Suppressor macrophage (primary cell): ENCODE measurements at places on chromosomes 1 and 21.

- DNase-seq, result no peak
These were observed 45.9 kb downstream of the MORN1 start for GRCh38 chr1:2345297-2346075.

GRCh38 chr1:200258447-200259375, 151.1 kb downstream of the ZNF281 start:
- peak; percentile 58 for DNase-seq

DNA sequence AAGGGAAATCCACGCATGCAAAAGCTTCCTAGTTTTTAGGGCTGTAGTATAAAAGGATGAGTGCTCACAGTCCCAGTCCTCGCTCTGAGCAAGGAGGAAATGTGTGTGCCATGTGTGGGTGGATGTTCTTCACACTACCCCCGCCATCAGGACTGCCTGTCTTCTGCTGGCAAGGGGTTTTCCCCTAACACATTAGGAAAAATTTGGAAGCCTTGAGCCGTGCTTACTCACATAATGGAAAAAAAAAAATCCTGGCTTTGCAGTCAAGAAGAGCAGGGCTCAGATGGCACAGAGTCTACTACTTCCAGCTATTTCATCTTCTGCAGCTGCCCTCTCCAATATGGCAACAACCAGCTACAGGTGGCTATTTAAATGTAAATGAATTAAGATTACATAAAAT, 363.1 kb downstream of the PLPP3 start:
- peak; percentile 76 for DNase-seq

GRCh38 chr1:194309269-194309668, 1122.9 kb upstream of the B3GALT2 start:
- no peak for DNase-seq

DNA sequence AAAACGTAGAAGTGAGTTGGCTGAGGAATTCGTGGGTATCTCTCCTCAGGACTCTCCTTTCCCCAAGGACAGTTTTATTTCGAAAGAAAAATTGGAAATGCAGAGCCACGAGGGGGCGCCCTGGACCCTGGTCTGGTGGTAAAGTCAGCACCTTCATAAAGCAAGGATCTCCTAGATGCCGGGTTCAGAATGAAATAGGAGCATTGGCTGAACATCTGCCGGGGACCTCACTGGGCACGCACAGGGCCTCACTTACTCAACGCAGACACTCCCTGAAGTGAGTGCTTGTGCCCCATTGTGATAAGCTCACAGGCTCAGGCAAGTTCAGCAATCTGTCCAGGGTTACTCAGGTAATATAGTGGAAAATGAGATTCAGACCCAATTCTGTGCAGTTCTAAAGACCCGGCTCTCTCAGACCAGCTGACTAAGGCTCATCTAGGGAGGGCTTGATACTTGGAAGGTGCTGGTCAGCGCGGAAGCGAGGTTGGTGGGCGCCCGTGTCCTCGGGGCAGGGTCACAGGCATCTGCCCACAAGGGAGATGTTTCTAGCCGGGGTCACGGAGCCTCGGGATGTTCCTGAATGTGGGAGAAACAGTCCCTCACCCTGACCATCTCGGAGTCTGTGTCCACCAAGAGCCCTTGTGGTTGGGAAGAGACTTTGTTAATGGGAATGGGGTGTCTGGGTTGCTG, 55.7 kb upstream of the ETV3 start:
- DNase-seq, result peak; percentile 79

DNA sequence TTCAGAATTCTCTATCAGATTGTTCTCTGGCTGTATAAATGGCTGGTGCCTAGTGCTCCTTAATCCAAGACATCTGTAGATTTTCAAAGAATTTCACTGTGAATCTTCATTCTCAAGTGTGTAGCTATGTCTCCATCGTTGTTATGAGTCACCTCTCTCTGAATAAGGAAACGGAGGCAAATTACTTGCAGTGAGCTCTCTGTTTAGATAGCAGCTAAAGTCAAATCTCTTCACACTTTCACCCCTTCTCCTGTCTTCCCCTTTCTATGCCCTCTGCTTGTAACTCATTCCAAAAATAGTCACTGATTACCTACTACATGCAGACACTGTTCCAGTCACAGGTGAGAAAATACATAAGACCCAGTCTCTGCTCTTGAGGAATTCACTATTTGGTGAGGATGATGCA, 39.7 kb downstream of the CHML start:
- DNase-seq, result peak; percentile 61

GRCh38 chr21:38806942-38807284, 1.2 kb downstream of the ETS2 start:
- DNase-seq, result peak; percentile 13

GRCh38 chr1:2358072-2358471, 33.3 kb downstream of the MORN1 start:
- no peak for DNase-seq

GRCh38 chr1:201253411-201253810, 29.9 kb upstream of the PKP1 start:
- DNase-seq, result no peak

- DNase-seq, result no peak
These were observed 1048.0 kb downstream of the PLA2G4A start for GRCh38 chr1:187876775-187877174.

DNA sequence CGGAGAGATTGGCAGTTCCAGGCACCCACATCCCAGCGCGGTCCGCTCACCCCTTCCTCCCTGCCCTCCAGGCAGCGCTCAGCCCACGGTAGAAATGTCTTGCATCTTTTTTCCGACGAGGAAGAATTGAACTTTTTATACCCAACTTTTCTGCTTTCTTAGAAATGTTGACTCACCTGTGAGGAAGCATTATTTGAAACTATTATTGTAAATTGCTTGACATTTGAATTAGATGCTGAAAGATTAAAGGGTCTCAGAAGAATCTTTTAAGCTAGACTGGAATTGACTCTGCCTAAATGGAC, 912 bp upstream of the SIPA1L2 start:
- no peak for DNase-seq

DNA sequence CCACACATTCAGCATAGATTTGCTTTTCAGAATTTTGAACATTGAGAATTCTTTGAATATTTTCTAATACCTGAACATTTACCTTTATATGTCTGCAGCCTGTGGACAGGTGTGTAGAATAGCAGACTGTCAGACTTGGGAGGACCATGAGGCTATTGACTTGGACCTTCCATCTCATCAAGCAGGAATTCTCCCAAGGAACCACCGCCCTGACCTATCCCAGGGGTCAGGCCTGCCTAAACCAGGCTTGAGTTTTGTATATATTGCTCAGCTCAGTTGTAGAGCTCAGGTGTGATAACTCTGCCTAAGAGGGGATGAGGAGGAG, 53.2 kb downstream of the RUNX1 start:
- DNase-seq, result no peak

DNA sequence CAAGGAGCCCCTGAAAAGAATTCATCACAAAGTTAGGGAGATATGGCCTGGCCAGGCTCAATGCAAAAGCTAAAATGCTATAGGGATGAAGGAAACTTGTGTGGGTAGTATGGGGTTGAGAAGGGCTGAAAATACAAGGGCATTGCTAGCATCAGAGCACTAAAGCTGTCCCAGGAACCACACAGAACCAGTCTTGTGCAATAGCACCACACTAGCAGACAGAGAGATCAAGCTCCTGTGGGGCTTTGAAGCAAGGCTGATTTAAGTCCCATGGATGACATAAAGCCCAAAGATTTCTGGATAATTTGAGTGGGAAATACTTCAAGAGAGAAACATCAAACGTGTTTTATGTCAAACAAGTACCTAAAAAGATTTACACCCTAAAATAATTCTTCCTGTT, 97.1 kb downstream of the VAV3 start:
- no peak for DNase-seq

GRCh38 chr21:33968080-33968994, 52.7 kb upstream of the ATP5PO start:
- peak; percentile 47 for DNase-seq

- no peak for DNase-seq
These were observed 6.1 kb downstream of the TMEM61 start for GRCh38 chr1:54986533-54986932.

DNA sequence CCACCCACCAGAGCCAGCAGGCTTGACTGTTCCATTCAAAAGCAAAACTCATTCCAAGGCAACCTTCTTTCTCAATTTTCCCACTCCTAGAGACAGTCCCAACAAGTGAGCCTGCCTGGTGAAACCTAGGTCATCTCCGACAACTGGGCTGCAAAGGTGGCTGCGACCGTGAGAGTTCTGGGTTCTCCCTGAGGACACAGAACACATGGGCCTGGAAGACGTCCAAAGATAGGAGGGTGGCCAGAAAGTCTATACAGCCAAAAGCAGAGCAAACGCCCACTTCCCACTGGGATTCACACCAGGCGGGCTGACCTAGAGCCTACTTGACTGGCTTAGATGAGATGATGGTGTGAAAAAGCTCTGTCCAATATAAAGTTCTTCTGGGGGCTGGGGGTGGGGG, 90.2 kb upstream of the GRIK3 start:
- DNase-seq, result no peak

DNA sequence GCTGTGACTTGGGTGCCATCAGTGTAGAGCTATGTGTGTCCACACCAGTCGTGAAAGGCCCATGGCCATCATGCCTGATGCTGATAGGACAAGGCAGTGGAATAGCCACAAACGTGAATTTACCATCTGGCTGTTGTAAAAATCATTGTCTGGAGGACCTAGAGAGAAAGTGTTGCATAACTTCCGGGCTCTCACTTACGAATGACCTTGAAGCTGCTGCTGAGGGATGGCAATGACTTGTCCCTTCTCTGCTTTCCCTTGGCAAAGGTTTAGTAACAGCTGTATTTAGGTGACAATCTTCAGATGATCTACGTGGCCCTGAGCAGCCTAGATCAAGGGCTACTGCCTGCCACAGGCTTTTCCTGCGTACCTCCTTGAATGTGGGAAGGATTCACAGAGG, 5.8 kb downstream of the ATP1B1 start:
- peak; percentile 64 for DNase-seq

- DNase-seq, result peak; percentile 32
These were observed 78.8 kb upstream of the NR5A2 start for GRCh38 chr1:199948587-199949280.

- DNase-seq, result no peak
These were observed 55.8 kb downstream of the SLC27A3 start for GRCh38 chr1:153831026-153831425.

DNA sequence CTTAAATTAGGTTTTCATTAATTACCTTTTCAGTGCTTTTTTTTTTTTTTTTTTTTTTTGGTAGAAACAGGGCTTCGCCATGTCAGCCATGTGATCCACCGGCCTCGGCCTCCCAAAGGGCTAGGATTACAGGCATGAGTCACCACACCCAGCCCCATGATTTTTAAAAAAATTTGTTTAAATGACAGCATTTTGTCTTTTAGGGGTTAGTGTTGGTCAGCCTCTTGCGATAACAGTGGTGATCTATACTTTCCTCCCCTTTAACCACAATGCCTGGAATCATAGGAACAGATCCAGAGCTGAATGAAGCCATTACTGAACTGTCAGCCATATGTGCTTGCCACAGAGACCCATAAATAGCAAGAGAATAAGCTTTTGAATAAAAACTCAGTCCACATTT, 73.9 kb downstream of the CACHD1 start:
- DNase-seq, result no peak

DNA sequence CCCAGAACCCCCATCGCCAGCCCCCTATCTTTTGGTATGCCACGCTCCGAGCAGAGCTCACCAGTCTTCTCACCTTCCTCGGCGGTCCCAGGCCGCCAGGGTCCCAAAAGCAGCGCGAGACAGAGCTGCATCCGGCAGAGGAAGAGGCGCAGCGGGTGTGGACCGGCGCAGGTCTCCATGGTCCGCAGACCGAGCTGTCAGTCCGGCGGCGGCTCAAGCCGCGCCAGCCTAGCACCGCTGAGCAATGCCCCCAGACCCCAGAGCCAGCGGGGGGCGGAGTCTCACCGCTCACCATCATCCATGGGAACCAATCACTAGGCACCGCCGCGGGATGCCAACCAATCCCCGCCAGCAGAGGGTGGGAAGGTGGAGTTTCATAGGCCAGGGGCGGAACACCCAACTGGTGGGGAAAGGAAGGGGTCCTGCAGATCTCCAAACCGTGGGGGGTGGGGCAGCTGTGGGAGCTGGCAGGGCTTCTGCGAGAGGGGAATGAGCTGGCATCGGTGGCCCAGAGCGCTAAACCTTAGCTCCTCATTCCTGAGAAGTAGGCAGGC, at the start of gene EPHA10:
Gene EPHA10, minus strand, starts transcription at position 233 of the 554 bp plus-strand sequence. Its CDS starts 54 bp downstream, at position 179.
- no peak for DNase-seq

GRCh38 chr1:169853341-169853740, 40.4 kb downstream of the SCYL3 start:
- no peak for DNase-seq

GRCh38 chr1:65830306-65830705, 37.6 kb downstream of the PDE4B start:
- no peak for DNase-seq

- peak; percentile 69 for DNase-seq
These were observed 3.0 kb downstream of the MORC3 start for GRCh38 chr21:36323032-36323431.

- no peak for DNase-seq
These were observed 22.7 kb upstream of the MCOLN3 start for GRCh38 chr1:85070972-85071492.

GRCh38 chr1:174060090-174060489, 37.9 kb upstream of the RC3H1 start:
- DNase-seq, result no peak

- no peak for DNase-seq
These were observed 70.0 kb upstream of the BCAR3 start for GRCh38 chr1:93751377-93752250.

- no peak for DNase-seq
These were observed 110.5 kb upstream of the USH2A start for GRCh38 chr1:216533776-216534175.

- DNase-seq, result no peak
These were observed 44.9 kb downstream of the HHAT start for GRCh38 chr1:210373628-210373877.

DNA sequence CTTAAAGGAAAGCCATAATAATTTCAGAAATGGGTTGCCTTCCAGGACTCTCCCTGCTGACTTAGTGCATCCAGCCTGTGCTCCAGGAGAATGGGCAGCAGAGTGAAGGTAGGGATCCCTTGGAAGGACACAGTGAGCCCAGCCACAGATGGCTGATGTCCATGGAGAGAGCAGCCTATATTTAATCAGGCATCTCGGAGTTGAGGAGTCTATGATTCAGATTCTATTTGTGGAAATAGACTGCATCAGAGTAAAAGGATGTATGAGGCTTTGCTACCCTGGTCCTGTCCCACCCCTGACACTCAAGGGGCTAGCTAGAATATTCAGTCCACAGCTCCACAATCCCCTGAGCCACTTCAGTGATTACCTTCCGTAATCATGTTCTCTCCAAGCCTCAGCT, 43.8 kb upstream of the PBX1 start:
- no peak for DNase-seq

DNA sequence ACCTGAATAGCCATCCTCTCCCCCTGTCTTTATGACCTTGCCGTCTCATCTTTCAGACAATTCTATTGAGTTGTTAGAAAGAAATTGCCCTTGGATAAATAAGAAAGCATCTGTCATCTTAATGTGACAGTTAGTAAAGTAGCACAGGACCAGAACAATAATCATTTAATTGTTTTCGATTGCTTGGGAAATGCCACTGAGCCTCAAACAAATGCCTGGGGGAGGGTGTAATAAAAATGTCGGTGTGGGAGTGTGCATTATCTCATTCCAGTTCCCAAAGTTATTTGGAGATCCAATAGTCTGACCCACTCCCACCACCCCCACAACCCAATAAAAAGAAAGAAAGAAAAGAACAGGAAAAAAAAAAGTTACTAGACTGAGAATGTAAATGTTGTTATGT, 509.3 kb upstream of the LRRC7 start:
- DNase-seq, result no peak

GRCh38 chr1:165871311-165872067, 44.1 kb downstream of the UCK2 start:
- peak; percentile 94 for DNase-seq
